Stimulated activated memory B cell treated with anti-CD40 and anti-IgM and Interleukin-4, amounts not matched to agents 10 μg/mL and 1 μg/mL and 100 μg/mL, for 72 hours (primary cell): ENCODE measurements at places on chromosomes 16 and 17.

DNA sequence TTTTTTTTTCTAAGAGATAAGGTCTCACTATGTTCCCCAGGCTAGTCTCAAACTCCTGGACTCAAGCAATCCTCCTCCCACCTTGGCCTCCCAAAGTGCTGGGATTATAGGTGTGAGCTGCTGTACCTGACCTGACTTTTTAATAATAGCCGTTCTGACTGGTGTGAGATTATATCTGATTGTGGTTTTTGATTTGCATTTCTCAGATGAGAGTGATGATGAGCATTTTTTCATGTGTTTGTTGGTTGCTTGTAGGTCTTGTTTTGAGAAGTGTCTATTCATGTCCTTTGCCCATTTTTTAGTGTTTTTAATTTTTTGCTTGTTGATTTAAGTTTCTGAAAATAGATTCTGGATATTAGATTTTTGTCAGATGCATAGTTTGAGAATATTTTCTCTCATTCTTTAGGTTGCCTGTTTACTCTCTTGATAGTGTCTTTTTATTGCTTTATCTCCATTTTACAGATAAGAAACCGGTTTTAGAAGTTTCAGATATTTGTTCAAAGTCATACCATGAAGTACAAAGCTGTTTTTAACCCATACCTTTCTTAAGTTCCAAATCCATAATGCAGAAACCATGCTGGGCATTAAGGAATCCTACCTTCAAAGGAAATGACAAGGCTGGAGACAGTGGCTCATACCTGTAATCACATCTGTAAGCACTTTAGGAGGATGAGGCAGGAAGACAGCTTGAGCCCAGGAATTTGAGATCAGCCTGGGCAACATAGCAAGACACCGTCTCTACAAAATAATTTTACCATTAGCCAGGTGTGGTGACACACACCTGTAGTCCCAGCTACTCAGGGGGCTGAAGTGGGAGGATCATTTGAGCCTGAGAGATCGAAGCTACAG, 168.4 kb upstream of the TBX2 start:
- ATAC-seq: no peak

DNA sequence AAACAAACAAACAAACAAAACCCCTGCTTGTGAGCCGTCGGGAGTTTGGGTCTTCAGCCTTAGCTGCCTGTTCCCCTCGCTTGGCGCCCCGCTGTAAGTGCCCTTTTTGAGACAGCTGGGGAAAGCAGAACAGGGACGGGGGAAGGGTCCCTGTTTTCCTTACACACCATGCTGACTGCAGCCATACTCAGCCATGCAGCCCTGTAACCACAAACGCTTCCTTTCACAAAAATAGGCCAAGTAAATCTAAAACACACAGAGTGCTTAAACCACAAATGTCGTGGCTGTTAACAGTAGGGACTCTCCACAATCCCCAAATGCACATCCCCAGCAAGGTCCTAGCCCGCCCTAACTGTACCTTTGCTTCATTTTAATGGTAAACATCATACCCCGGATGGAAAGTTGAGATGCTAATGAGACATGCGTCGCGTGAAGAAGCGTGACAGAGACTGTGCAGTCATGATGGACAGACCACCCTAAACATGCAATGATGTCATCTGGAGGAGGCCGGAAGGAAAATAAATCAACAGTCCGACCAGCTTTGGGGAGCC, 129.9 kb downstream of the MGAT5B start:
- ATAC-seq: peak; percentile 95

- ATAC-seq: no peak
Observed at GRCh38 chr17:27070836-27071235, 223.1 kb upstream of the WSB1 start.

DNA sequence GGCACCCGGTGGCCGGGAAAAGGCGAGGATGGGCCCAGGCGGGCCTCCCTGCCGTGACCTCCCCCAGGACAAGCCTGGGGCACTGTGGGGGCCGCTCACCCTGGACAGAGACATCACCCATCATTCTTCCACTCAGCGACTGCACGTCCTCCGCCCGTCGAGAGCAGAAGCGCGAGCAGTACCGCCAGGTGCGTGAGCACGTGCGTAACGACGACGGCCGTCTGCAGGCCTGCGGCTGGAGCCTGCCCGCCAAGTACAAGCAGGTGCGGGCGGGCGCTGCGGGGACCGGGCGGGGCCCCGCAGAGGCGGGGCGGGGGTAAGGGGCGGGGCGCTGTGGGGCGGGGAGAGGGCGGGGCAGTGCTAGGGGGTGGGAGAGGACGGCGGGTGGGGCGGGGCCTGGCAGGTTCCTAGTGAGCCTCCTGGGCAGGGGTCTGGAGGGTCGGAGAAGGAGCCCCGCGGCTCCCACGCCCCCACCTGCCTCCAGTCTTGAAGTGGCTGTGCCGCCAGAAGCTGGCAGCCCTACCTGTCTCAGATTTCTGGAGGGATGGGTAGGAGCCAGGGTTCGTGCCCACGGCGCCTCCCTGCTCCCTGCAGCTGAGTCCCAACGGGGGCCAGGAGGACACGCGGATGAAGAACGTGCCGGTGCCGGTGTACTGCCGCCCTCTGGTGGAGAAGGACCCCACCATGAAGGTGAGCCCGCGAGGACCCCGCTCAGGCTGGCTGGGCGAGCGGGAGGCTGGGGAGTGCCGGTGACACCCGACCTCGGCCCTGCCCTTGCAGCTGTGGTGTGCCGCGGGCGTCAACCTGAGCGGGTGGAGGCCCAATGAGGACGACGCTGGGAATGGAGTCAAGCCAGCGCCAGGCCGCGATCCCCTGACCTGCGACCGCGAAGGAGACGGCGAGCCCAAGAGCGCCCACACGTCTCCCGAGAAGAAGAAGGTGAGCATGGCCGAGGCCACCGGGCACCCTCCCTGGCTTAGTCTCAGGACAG, 7.5 kb downstream of the NME3 start:
- ATAC-seq: peak; percentile 25

DNA sequence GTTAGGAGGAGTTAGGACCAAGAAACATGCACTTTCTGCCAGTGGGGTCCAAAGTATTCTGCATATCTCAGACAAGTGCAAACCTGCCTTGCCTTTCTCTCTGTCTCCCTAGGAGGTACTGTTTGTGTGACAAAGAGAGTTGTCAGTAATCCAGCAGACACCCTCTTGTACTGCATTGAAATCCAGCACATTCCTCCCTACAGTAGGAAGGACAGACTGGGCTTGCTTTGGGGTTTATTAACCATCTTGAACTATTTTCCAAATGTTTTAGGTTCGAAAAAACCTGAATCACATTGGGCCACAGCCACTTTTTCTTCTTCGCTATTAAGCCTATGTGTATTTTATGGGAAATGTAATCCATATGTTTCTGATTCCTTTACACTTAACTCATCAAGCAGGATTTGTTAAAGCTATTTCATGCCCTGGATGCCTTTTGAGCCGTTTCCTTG, 204.2 kb upstream of the KCNJ16 start:
- no peak for ATAC-seq

GRCh38 chr16:16940351-16940750, 530.4 kb downstream of the XYLT1 start:
- ATAC-seq: no peak

DNA sequence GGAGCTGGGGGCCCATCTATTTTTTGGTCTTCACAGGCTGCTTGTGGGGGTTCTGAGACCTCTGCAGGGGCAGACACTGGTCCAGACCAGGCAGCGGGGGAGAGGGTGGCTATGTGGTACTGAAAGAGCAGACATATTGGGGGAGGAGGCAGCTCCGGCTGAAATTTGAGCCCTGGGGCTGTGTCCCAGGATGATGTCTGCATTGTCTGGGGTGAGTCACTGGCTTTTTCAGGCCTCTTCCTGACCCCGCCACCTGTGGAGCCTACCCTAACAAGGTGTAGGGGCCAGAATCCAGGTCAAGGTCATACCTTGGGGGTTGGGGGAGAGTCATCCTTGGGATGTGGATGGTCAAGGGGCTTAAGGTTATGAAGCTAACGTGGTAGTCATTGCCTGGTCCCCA, 2.4 kb downstream of the CORO6 start:
- ATAC-seq: no peak

DNA sequence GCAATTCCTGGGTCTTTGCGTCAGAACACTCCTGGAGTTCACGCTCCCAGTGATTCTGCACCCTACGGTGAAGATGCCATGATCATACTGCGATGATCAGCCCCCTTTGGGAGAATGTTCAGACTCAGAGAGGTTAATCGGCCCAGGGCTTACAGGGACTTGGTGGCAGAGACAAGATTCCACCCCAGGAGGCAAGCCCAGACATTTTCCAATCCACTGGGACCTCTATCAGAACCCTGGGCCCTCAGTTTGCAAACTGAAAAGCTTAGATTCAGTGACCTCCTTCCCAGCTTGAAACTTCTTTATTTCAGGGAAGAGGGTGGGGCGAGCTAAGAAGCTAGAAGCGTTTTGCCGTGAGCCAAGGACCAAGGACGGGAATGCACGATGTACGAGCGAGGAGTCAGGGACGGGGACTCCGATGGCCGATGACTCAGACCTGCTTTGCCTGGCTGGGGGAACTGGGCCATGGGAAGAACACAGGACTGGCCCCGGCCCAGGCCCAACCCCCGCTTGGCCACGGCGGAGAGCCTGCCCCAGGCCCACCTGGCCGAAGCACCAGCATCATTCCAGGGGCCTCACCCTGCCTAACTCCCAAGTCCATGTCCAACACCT, 34.7 kb downstream of the SOCS3 start:
- ATAC-seq: no peak

DNA sequence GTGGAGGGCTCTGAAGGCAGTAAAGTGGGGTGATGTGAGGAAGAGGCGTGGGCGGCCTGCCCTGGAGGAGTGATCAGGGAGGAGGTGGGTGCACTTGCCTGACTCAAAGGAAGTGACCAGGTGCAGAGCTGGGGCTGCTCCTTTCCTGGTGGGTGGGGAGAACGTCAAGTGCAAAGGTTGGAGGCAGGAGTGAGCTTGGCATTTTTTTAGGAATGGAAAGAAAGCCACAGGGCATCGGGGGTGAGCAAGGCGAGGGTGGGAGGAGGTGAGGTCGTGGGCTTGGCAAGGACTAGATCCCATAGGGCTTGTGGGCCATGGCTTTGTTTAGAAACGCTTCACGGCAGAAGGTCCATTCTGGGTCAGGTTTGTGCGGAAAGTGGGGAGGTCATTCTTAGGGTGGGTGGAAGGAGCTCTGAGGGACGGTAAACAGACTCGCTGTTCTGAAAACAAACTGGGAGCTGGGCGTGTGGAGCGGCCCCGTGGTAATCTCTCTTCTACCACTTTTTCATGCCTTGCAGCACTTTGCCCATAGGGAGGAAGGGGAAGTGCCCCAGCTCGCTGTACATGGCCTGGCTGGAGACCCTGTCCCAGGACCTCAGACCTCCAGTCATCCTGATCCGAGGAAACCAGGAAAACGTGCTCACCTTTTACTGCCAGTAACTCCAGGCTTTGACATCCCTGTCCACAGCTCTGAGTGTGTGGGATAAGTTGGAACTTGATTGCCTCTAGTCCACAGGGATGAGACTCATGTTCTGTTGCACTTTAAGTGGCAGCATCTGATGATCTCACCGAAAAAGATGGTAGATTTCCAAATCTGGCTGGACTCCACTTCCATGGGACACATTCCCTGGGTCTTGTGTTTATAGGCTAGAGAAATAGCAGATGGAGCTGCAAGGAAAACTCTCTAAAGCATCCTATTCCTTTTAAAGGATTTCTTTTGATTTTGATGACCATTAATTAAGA, 18.9 kb upstream of the HERPUD1 start:
- ATAC-seq: peak; percentile 47

GRCh38 chr16:81651758-81652718, 127.1 kb upstream of the PLCG2 start:
- no peak for ATAC-seq

- ATAC-seq: no peak
Observed at GRCh38 chr17:8105957-8106398, 12.3 kb downstream of the ALOXE3 start.

DNA sequence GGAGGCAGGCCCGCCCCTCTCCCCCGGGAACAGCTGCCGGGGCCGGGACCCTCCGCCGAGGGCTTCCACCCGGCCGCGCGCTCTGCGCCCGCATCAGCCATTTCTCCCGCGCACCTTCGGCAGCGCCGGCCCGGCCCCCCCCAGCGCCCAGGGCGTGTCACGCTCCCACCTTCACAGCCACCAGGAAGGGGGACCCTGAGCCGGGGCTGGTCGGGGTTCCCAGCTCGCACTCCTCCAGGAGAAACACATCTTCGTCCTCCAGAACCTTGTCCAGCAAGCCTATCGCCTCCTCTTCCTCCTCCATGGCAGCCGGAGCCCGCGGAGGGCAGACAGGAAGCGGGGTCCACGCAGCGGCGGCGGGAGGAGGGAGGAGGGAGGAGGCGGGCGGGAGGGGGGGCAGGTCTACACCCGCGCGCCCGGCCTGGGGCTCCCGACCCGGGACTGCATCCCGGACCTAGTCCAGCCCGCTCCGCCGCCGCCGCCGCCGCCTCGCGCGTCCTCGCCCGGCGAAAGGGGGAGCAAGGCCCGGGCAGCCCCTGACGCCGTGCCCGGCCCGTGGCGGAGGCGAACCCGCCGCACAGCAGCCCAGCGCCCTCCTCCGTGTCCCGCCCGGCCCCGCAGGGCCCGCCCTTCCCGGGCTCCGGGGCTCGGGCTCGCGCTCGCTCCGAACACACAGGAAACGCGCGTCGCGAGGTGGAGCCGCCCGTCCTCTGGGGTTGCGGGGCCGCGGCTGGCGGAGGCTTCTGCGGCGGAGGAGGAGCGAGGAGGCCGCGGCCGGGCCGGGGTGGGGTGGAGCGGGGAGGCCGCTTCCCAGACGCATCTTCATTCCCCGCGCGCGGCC, 70.8 kb downstream of the ABR start:
- peak; percentile 79 for ATAC-seq

DNA sequence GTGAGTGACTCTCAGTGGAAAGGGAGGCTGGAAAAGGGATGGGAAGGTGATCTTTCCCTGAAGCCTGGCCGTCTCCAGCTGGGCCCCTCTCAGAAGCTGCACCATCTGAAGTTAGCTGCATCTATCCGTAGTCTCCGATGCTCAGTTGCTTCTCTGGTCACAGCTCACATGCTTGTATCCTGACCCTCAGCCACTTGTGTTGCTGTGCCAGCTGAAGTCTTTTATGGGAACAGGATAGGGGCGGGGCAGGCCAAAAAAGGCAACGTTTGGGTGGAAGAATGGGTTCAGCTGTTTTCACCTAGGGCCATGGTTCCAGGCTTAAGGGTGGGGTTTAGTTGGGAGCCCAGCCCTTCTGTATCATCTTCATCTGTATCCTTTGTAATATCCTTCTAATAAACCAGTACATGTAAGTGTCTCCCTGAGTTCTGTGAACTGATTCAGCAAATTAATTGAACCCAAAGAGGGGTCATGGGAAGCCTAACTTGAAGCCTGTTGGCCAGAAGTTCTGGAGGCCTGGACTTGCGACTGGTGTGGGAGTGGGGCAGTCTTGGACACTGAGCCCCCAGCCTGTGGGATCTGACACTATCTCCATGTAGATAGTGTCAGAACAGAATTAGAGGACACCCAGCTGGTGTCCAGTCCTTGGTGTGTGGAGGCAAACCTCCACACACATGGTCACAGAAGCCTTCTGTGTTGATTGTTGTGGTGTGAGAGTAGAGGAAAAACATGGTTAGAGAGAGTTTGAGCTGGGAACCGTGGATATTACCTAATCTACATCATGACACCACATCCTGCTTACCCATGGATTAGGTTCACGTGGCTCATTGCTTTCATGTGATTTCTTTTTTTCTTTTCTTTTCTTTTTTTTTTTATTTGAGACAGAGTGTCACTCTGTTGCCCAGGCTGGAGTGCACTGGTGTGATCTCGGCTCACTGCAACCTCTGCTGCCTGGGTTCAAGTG, 49.3 kb upstream of the FBXO47 start:
- no peak for ATAC-seq
